NCI-H1436 (cell line): ENCODE measurements at places on chromosomes 12 and 14.

GRCh38 chr12:97572220-97572619 is 109.6 kb downstream of the RMST start:
- no peak for DNase-seq

- no peak for DNase-seq
These were observed 6.8 kb downstream of the TSPAN9 start for GRCh38 chr12:3083921-3084347.

GRCh38 chr14:102565331-102565887 is 27.0 kb upstream of the RCOR1 start:
- DNase-seq, result no peak

DNA sequence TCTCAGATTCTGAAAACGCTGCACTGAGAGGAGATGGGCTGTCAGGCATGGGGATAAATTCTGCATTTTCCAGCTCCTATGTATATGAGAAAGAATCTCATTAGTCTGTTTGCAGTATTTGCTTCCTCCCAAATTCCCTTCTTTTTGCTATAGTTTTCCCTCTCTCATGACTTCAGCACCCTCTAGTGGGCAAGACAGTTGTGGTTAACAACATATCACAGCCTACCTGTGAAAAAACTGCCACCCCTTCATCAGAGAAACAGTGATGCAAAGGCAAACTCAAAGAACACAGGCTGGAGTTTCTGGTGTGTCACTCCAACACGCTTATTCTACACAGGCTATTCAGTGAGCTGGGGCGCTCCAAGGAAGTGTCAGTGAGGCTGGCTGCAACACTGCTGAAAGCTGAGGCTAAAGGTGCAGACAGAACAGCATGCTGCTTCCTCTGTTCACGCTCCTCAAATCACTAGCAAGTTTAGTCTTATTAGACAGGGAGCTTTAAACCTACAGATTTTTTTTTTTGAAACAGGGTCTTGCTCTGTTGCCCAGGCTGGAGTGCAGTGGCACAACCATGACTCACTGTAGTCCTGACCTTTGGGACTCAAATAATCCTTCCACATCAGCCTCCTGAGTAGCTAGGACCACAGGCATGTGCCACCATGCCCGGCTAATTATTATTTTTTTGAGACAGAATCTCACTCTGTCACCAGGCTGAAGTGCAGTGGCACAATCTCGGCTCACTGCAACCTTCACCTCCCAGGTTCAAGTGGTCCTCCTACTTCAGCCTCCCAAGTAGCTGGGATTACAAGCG is 19.3 kb downstream of the ZC2HC1C start:
- DNase-seq, result peak; percentile 17

DNA sequence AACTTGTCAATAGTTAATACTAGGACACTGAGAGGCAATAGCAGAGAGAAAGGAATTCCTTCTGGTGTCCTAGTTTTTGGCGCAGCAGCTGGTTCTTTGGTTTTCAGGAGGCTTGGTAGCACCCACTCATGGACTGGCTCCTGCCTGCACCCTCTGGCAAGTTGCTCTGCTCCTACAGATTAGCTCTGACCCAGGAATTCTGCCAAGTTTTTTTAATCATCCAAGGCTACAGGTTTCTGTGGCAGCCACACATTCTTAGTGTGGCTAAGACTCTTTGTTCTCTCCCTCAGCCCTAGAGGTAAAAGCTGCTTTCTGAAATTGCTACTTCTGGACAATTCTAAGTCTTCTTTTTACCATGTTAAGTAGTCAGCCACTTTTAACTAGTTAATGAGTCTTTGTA is 72.0 kb upstream of the FKBP4 start:
- no peak for DNase-seq

GRCh38 chr12:119169150-119169549 is 9.6 kb upstream of the HSPB8 start:
- no peak for DNase-seq

GRCh38 chr12:15574353-15574752 is 214.8 kb downstream of the EPS8 start:
- DNase-seq, result no peak

- DNase-seq, result no peak
These were observed 37.2 kb downstream of the RAD51B start for GRCh38 chr14:67856827-67857226.

DNA sequence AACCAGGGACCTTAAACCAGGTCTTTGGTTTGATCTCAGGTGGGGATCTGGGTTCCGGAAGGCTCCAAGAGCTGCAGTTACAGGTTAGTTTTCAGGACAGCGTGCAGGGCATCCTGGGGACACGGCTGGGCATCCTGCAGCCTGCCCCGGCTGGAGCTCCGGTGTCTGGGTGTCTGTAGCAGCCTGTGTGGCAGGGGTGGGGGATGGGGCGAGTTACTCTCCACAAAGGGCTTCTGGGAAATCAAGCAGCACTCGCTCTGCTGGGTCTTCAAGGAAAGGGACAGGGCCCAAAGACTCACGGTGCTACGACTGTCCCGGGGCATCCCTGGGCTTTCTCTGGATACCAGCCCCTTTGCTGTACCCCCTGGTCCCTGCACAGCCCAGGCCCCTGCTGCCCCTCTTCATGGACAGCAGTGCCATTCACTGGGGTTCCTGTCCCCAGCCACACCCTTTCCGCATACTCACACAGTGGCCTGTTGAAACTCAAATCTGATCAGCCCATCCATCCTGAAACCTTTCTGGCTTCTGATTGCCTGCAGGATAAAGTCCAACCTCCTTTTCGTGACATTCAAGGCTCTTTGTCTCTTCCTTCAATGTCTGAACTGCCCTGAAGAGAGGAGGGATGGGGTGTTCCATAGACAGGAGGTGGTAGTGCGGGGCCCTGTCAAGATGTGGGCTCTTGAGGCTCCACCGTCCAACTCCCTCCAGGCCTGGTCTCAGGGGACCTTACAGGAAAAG is 22.2 kb upstream of the PPP1R13B start:
- DNase-seq, result no peak

DNA sequence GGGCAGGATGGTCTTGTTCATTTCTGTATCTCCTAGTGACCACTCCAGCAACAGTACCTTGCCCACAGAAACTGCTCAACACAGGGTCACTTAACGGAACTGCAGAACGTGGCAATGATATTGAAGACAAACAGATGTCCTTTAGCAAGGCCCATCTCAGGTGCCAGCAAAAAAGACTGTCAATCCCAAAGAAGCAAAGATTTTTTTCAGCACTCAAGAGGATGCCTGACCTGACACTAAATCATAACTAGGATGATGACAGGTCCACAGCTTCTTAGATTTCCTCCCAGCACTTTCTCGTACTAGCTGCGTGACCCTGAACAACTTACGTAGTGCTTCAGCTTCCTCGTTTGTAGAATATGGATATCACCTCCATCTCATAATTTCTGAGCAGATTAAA is 39.4 kb downstream of the ATP2B1 start:
- DNase-seq, result no peak

GRCh38 chr12:13596714-13597113 is 384.7 kb downstream of the GRIN2B start:
- no peak for DNase-seq

- DNase-seq, result no peak
These were observed 735.5 kb downstream of the MED13L start for GRCh38 chr12:115541891-115542421.

DNA sequence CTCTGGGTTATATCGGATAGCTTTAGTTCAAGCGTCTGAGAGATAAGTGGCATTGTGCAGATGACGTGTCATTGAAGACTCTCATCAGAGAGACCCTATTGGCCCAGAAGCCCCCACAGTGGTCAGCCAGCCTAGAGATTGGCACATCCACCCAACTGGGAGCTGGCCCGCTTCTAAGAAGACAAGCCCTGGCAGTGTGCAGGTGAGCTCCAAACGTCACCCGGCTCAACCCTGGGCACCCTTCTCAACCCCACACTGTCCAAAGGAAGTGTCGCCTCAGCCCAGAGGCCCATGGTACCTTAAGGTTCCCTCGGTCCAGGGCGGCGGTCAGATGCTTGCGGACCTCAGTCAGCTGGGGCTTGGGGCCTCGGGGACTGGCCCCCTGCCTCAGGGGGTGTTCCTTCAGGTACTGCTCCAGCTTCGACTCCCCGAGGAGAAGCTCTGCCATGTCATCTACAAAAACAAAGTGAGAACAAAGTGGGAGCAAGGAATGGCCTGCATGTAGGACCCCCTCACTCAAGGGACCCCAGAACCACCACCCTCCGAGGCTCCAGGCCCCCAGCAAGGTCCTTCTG is 30.3 kb downstream of the TTC7B start:
- DNase-seq, result no peak

DNA sequence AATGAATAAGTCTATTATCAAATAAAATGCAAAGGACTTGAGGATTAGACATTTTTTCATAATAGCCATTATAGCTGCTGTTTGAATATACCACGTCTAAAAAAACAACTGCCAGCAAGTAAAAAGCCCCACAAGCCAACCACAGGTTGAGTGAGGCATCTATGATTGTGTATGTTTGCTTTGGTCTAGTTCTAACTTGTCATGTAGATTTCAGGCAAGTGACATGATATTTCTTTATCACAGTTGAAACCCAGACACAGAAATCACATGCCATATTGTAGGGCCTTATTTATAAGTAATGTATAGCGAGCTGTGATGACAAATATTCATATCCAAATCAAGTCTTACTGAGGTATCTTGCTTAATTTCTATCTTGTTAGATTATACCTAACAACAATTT is 225.8 kb downstream of the EMP1 start:
- DNase-seq, result no peak

DNA sequence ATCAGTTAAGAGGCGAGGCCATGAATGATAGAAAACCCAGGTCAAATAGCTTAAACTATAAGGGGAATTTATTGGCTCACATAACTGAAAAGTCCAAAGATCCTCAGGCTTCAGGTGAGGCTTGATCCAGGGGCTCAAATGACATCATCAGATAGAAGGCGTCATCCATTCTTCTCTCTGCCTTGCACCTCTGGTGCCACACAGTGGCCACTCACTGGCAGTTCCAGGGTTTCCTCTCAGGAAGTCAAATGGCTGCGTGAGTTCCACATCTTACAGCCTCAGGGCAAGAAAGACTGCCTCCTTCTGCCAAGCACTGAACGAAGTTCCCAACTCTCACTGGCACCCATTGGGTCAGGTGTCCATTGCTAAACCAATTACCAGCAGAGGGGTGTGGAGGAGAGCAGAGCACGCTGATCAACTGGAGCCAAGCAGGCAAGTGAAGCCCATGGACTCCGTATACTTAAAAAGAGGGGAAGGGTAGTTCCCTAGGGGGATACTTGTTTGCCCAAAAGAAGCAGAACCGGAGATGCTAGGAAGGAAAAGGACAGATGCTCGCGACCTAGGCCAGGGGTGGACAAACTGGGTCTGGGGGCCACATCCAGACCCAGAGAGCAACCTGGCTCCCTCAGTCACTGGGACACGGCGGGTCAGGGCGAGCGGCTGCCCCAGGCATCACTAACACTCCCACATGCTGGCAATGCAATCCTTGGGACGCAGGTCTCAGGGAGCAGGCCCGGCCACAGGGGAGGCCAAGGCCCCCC is 69.3 kb downstream of the SERPINA3 start:
- DNase-seq, result no peak

DNA sequence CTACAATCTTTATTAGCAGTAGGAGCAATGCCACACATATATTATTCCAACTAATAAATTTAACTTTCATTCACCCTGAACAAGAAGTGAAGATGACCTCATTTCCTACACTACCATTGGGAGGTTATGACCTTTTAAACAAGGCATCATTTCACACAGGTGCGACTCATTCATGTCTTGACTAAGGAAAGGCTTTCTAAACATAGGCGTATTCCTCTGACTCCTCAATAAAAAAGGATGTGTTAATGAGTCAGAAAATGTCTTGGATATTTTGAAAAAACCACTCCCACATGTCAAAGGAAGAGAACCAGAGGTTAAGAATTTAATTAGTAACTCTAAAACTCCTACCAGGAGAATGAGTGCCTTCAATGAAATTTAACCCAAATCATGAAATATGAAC is 115.2 kb downstream of the PRICKLE1 start:
- no peak for DNase-seq
